ENCODE measurements at places on chromosomes 5 and 9.
A peak's percentile ranks its signal among the peaks of the same experiment; 100 is the strongest.

GRCh38 chr9:29241320-29241719 is 1668.0 kb upstream of the C9orf72 start:
- no peak for DNase-seq

DNA sequence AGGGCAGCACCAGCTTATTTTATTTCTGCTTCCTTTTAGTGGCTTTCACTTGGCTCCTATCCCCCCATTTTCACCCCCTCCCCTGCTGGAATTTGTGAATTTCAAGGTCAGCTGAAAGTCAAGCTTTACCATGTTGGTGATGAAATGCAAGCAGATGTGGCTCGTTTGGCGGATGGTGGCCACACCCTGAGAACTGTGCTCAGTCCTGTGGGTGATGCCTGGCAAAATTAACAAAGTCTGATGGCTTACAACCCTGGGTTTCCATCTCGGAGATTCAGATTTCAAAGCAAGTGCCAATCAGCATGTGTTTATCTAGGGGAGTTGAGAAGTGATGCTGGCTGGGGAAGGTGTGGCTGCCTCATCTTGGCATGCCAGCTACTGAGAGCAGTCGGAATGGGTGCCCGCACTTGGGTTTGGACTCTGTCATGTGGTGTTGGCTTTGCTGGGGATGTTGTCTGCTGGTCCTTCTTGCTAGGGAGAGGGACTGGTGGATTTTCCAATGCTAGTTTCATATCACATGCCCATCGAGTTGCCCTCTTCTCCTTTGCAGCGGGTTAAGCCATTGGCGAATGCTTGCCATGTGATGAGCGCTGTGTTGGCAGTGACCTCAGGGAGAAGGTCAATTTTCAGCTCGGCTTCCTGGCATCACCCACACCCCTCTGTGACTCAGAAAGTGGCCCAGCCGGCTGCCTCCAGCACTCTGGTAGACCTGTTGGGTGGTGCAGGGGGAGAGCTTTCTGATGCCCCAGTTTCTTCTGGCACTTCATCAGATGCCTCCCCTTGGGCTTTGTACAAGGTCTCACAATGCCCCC is 77.0 kb upstream of the PITX1 start:
- DNase-seq: no peak

GRCh38 chr9:19998153-19998552 is 209.3 kb upstream of the SLC24A2 start:
- no peak for DNase-seq

- DNase-seq: no peak
These were observed 85.7 kb upstream of the LHFPL2 start for GRCh38 chr5:78734094-78734845.

- no peak for DNase-seq
These were observed 12.5 kb downstream of the ARHGEF28 start for GRCh38 chr5:73638344-73639095.

DNA sequence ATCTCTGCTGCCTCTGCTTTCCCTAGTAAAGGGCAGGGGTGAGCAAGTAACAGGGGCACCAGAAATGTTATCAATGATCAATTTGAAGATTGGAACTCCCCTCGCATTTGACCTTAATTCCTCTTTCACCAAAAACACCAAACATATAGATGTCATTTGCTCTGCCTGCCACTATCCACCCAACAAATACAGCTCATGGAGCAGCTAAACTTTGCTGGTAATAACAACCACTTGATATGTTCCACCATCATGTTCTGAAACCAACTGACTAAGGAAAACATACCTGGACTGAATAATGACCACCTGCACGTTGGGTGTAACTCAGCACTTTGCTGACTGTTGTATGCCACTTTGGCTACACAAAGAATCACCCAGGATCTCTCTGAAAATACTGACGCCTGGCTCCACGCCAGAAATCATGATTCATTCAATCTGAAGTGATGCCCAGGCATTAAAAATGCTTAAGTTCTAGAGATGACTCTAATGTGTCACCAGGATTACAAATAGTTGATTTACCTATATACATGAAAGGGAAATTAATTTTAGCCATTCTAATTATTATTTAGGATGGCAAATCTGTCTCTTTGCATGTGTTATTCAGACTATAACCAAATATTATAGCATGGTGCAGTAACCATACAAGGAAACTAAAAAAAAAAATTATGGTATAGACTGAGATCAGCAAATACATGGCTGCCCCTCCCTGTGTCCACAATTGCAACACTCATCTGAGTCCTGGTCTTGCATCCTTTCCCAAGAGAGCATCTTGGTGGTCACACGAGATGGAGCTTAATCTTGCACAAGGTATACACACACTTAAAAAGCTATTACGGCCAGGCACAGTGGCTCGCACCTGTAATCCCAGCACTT is 43.1 kb upstream of the TTC39B start:
- DNase-seq: no peak

DNA sequence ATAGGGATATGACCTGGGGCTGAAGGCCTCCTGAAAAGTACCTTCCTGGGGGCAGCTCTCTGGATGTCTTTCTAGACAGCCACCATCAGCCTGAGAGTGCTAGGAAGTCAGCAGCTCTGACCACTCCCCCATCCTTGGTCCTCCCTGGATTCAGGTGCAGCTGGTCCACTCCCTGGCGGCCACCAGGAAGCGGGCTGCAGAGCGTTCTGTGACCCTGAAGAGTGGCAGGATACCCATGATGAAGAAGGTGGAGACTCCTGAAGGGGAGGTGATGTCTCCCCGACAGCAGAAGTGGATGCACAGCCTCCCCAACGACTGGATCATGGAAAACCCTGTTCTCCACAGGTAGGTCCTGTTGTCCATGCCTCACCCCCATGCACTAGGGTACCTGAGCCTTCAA is 1.8 kb downstream of the CCDC180 start:
- DNase-seq: no peak

- no peak for DNase-seq
These were observed 1.8 kb downstream of the EEIG1 start for GRCh38 chr9:127979015-127979332.

- no peak for DNase-seq
These were observed 116.4 kb downstream of the RXRA start for GRCh38 chr9:134442486-134443173.

GRCh38 chr5:90095292-90096060 is 314.1 kb downstream of the CETN3 start:
- no peak for DNase-seq

DNA sequence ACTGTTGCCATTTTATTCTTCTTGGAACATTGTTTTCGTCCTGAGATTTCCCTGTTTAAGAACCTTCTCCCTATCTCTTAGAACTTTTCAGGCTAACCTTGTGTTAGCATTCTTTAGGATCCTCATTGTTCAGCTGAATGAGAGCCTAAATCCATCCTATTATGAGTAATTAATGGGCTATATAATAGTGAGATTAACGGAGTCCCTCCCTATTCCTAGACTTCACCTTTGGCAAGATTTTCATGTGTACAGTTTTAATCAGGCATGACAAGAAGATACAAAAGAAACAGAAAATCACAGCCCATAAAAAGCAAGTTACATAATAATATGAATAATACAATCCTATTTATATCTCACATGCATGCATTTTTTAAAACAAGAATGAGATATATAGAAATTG is 9.1 kb upstream of the MSMP start:
- no peak for DNase-seq

- DNase-seq: no peak
These were observed 1136.3 kb upstream of the ACO1 start for GRCh38 chr9:31248156-31248555.

DNA sequence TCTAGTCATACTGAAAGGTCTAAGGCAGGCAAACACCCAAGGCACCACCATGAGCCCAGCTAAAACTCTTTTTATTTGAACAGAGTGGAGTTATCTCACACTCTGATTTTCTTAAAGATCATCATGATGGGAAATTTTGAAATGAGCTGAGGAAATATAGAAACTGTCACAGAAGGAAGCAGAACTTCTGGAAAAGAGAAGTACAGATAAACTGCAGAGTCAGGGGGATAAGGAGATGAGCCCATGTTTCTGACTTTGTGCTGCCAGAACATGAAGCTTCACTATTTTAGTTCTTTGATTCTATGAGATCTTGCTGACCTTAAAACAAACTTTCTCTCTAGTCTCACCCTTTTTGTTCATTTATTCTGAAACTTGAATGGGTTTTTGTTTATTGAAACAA is 406.5 kb upstream of the EDIL3 start:
- DNase-seq: no peak

DNA sequence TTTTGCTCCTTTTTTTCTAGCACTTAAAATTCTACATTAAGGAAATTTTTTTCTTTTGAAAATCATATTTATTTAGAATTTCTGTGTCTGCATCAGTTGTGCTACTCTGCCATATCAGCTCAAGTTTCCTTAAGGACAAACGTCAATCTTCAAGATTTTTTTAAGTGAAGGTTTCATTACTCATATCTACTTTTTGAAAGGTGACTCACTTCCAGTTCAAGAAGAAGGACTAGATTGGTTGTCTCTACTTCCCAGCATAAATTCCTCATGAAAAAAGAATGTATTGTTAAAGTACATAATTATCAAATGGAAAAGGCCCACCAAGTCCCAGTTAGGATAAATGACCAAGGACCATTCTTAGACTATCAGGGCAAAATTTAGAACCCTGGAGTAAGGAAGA is 626.5 kb downstream of the DMRTA1 start:
- no peak for DNase-seq

- DNase-seq: peak; percentile 17
These were observed 27.8 kb upstream of the GRPEL2 start for GRCh38 chr5:149317281-149318048.

- DNase-seq: no peak
These were observed 13.9 kb downstream of the SLC31A2 start for GRCh38 chr9:113164536-113165300.

DNA sequence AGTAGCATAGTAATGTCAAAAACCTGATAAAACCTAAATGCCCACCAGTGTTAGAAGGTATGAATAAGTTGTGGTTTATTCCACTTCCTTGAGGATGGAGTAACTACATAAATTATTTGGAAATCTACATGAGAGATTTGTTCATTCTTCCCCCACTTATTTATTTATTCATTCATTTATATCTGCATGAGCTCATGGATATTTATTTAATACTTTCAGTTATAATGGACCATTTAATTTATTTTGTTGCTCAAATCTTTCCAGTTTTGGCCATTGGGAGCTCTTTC is 223.8 kb upstream of the S1PR3 start:
- no peak for DNase-seq

- no peak for DNase-seq
These were observed 82.9 kb downstream of the TMEM252 start for GRCh38 chr9:68457803-68458202.

DNA sequence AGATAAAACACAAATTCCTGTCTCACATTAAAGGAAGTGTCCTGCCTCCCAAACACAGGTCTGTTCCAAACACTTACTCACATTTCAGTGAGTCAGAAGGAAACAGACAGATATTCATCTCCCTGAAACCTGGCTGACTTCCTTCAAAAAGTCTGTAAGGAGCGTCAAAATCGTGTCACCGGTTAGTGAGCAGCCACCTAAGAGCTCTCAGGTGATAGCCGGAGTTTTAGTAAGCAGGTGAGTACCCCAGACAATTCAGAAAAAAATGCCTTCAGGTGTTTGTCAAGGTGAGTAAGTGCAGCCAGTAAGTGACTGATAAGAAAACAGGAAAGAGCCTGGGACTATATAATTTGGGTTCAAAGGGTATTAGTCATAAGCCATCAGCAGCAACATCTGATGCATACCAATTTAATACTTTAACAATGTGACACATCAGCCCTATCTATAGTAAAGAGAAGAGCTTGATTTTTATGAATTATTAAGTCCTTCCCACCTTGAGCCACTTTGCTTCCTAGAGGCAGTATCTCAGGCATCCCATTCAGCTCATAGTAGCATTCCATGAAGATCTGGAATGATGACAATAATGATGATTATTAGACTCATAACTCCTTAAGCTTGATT is 1.3 kb upstream of the ITGA2 start:
- no peak for DNase-seq

DNA sequence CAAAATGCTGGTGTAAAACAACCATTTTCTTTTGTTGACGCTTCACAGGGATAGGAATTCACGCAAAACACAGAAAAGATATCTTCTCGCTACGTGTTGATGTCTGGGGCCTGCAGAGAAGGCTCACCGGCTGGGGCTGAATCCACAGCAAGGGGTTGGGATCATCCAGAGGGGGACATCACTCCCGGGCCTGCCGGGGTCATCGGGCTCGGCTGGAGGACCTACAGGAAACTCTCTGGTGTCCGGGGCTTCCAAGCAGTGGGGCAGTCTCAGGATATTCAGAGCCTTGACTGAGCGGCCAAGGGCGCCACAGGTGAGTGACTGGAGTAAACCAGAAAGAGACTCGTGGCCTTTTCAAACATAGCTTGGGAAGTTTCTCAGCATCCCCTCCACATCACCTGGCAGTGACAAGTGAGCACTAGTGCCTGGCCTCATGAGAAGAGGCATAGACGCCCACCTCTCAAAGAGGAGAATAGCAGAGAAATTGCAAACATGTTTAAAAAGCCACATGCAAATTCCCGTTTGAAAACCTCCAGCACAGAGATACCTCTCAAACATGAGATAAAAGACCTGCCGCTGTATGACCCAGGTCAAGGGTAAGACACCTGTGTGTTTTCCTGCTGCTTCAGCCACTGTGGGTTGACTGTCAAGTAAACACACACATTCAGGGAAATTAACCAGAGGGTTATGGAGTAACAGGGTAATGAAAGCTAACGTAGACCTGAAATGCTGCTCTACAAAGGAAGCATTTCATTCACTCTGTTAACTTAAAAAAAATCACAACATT is 50.8 kb upstream of the SIMC1 start:
- no peak for DNase-seq

DNA sequence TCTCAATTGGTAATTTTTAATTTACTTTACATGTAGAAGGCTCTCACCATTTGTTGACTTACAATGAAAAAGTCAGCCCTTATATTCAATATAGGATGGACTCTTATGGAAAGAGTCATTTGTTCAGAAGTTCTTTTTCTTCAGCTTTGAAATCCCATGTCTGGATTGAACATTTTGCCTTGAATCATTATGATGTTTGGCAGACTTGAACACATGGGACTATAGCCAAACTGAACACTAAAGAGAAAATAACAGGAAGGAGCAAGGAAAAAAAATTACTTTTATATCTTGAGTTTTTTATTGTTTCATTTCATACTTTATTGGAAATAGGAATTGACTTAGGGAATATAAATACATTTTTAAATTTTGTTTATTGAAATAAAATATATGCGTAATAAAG is 1503.0 kb downstream of the EFNA5 start:
- no peak for DNase-seq

DNA sequence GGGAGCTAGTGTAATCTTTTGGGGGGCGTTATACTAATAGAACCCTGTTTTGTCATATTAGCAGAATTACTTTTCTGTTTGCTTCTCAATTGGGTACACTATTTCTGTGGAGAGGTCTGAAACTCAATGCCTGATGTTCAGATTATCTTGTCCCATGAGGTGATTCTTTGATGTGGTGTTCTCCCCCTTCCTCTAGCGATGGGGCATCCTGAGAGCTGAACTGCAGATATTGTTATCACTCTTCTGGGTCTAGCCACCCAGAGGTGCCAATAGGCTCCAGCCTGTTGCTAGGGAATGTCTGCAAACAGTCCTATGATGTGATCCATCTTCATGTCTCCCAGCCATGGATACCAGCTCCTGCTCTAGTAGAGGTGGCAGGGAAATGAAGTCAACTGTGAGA is 233.1 kb upstream of the RASA1 start:
- no peak for DNase-seq

- no peak for DNase-seq
These were observed 137.1 kb upstream of the ZNF366 start for GRCh38 chr5:72644296-72644695.

GRCh38 chr5:88474574-88474973 is 205.9 kb upstream of the TMEM161B start:
- DNase-seq: no peak

- DNase-seq: no peak
These were observed 237.6 kb upstream of the RIOK2 start for GRCh38 chr5:97420646-97421045.

- DNase-seq: peak; percentile 24
These were observed 37.0 kb downstream of the TNFSF8 start for GRCh38 chr9:114893221-114894010.

All from activated T-helper 9 cell treated with anti-CD3 and anti-CD28 coated beads, Interleukin-2, amount 50 U/mL, for 16 hours (primary cell).